ENCODE measurements at places on chromosomes 2 and 18.
A peak's percentile ranks its signal among the peaks of the same experiment; 100 is the strongest.

- DNase-seq, result no peak
Measured at GRCh38 chr2:138853761-138854160, 73.6 kb upstream of the NXPH2 start.

DNA sequence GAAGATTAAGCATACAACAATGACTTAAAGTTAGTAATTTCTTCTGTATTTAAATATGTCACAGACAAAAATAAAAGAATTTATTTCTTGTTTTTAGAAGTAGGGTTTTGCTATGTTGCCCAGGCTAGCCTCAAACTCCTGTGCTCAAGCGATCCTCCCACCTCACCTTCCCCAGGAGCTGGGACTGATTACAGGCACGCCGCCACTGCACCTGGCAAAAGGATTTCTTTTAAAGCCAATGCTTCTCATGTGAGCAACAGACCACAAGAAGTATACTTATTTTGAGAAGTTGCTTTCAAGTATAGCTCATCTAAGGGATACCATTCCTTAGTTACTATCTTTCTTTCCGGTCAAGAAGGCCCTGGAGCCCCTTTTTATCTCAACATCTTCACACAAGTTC lies 57.2 kb upstream of the BBS5 start:
- no peak for DNase-seq

GRCh38 chr2:85066006-85066740 lies 67.0 kb upstream of the TCF7L1 start:
- DNase-seq, result peak; percentile 86

DNA sequence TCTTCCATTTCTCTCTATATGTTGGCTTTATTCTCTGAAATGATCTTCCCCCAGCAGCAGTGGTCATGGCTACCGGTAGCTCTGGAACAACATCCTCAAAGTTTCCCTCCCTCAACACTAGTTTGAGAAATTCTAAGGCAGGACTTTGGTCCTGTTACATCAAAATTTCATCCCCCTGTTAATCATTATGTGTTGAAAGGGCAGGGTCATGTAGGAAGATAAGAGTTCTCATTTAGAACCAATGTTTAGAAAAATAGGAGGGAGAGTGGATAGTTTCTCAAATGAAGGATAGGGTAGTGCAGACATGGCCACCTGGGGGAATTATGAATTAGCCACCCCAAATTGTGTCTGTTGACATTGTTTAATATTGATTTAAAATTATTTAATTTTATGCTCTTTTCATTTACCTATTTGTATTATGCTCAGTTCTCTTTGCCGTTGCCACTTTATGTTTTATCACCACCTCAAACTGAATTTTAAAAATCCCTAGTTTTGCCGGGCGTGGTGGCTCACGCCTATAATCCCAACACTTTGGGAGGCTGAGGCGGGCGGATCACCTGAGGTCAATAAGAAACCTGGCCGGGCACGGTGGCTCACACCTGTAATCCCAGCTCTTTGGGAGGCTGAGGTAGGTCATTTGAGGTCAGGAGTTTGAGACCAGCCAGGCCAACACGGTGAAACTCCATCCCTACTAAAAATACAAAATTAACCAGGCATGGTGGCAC lies 22.3 kb downstream of the EML4 start:
- no peak for DNase-seq

DNA sequence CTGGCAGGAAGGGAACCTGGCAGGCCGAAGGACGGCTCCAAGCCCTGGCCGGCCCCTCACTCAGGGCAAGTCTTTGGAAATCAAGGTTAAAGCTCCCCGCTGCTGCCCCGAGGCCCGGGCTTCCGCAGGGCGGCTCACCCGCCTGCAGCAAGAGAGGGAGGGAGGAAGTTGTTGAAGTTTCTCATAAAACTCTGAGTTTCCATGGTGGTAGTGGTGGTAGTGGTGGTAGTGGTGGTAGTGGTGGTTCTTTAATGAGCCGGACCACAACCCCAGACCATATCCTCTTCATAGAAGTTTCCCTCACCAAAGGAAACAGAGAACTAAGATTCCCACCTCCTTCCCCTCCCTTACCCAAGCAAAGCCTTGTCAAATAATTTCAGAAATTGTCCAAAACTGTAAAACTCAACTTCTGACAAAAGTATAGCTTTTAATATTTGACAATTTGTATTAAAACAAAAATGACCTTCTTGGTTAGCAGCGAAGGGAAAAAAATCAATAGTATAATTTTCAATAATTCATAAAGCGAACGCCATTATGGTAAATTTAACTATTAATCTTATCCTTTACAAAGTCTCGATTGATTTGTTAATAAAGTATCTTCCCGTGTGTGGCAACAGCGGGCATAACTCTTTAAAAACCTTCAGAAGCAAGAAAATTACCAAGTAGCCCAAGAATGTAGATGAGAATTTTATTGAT lies 1.5 kb upstream of the HOXD10 start:
- DNase-seq, result no peak

DNA sequence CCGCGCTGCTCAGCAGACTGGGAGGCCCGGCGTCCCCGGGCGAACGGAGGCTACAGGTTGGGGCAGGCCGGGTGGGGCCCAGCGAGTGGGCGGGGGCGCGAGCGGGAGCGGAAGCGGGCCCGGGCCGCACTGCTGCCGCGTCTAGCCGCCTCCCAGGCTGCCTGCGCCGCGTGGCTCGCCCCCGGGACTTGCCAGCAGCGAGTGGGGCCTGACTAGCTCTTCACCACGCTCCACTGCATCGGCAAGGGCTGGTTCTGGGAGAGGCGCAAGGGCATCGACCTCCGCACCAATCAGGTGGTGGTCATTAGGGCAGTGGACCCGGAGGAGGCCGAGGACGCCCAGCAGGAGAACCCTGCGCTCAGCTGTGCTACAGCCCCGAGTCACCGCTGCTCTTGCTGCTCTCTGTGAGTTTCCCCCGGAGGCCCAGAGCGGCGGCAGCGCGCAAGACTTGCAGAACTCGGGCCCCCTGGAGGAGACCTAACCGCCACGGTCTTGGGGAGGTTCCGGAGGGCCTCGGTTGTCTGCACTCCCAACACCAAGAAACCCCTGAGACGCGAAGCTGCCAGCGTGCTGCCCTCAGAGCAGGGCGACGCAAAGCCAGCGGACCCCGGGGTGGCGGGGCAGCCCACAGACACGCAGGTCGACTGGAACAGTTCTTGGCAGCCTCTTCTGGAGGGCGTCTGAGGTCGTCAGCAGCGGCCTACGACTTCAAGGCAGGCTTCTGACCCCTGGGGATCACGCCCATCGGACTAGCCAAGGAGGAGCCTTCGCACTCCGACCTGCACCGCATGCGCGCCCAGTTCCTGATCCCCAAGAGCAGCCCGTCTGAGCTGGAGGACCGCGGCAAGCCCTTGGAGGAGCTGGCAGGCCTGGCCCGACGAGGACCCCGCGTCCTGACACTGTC lies 27.2 kb upstream of the PTPN2 start:
- peak; percentile 41 for DNase-seq

DNA sequence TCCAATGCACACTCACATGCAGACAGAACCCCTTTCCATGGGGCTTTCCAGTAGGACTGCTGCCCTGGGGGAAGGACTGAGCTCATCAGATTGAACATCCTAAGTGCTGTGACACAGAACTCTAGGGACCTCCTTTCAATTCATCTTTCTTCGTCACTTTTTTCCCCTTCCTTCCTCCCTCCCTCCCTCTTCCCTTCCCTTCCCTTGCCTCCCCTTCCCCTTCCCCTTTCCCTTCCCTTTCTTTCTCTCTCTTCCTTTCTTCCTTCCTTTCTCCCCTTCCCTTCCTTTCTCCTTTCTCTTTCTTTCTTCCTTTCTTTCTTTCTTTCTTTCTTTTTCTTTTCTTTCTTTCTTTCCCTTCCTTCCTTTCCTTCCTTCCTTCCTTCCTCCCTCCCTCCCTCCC lies 39.6 kb upstream of the GATA6 start:
- no peak for DNase-seq

Measured in tongue (tissue), 3 donors.